SK-N-MC (cell line): ENCODE measurements at places on chromosomes 16 and 17.

GRCh38 chr16:24839347-24839972, 6.3 kb upstream of the SLC5A11 start:
- DNase-seq: no peak

DNA sequence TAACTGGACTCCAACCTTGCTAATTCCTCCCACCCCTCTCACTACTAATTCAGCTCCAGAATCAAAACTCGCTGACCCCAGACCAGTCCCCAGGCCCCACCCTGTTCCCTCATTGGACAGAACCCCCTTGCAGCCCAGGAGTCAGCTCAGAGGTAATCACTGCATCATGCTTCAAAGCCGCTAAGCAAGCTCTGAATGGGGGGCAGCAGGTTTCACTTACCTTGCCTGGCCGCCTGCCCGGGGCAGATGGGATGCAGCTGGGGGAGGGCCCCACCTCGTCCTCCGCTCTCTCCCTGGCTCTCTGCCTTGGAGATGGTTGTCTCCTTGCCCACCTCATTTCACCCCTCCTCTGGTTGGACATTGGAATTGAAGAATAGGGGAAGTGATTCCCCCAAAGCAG, 4.8 kb upstream of the NGFR start:
- no peak for DNase-seq

- no peak for DNase-seq
Observed at GRCh38 chr16:86597880-86598606, 19.7 kb downstream of the FOXL1 start.

- no peak for DNase-seq
Observed at GRCh38 chr17:69819316-69820087, 255.5 kb upstream of the KCNJ16 start.

DNA sequence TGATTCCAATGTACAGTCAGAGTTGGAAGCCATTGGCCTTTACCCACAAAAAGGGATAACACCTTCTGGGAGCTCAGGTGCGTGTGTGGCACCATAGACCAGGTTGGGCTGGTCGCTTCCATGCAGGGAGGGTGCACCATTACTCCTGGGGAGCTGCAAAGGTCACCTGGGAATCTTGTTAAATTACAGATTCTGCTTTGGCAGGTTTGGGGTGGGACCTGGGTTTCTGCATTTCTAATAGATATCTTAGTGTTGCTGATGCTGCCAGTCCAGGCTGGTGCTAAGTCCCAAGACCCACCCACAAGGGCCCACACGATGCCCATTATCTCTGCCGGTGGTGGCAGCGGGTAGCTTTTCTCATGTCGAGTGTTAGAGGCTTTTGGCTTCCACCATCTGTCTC, 148.3 kb upstream of the CACNG5 start:
- no peak for DNase-seq

DNA sequence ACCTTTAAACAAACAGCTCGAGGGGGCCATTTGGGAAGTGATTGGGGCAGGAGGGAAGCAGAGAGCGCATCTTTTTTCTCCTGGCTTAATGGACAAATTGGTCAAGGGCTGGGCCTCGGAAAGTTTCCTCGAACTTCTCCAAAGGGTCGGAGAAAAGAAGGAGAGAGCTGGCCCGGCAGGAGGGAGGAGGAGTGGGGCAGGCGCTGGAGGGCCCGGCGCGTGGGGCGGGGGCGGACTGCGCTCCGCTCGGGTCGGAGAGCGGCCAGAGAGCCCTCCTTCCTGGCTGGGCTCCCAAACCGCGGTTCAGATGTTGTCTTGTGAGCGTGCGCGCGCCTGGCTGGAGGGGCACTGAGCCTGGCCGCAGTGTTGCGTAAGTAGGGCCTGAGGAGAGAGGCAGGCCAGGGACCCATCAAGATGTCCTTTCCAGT, 1.2 kb downstream of the MMP2 start:
- DNase-seq: no peak

- no peak for DNase-seq
Observed at GRCh38 chr16:50067290-50067853, 1.6 kb downstream of the HEATR3 start.

- DNase-seq: no peak
Observed at GRCh38 chr17:9702914-9703780, 57.8 kb downstream of the USP43 start.

DNA sequence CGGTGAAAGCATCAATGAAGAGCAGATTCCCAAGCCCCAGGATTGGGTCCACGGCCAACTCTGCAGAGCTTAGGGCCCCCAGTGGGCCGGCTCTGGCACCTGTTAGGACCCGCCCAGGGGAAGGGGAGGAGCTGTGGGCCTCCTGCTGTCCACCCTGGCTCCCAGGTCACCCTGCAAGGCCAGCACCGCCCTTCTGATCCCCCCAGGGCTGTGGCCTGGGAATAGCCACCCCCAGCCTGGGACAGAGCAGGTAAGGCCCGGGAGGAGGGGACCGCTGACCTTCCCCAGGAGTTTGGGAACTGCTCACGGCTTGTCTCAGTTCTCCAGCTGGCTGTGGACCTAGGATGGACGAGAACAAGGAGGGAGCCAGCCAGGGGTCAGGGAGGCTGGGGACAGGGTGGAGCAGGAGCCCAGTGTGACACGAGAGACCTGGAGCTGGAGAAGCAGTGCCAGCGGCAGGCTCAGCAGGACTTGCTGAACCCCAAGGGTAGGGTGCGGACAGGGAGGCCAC, 39.3 kb upstream of the SLC38A10 start:
- no peak for DNase-seq

DNA sequence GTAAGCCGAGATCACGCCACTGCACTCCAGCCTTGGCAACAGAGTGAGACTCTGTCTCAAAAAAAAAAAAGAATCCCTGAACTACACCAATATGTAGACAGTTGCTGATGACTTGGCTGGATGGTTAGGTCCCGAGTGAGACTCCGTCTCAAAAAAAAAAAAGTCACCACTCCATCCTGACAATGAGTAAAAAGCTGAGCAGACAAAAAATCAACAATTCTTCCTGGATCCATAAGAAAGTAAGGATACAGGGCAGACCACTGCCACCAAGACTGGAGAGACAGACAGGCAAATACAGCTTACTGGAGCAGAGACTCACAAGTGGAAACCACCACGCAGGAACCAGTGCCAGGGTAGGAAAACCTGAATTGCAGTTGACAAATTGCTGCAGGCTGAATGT, 67.1 kb upstream of the ERCC4 start:
- DNase-seq: peak; percentile 47

DNA sequence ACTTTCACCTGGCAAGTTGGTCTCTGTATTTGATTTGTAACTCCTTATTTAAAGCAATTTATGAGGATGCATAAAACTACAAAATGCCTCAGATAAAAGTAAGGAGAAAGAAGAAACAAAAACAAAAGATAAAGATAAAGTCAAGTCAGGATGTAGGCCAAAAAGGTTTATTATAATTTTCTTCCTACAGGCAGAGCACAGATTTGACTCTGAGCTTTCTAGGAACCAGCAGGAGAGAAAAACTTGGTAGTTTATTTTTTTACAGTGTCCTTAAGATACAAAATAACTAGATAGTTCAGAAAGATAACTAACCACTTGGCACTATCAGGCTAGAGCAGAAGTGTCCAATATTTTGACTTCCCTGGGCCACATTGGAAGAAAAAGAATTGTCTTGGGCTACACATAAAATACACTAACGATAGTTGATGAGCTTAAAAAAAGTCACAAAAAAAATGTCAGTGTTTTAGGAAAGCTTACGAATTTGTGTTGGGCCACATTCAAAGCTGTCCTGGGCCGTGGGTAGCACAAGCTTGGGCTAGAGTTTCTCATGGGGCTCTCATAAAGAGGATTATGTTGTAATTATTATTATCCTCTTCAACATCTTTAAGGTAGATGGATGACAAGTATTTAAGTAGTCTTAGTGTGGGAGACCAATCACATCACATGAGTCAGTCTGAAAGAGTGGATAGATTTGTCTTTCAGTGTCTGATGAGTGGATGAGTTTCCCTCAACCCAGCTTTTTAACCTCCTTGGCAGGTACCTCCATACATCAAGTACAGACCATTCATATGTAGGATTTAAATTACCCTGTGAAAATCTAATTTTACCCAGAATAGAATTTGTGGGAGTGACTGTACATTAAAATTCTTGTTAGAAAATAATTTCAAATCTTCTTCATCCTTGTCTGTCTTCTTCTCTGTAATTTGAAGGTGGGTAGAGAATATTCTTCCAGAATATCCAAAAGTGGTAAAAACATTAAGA, 17.0 kb downstream of the PAFAH1B1 start:
- DNase-seq: no peak

GRCh38 chr17:72222661-72223380, 102.0 kb downstream of the SOX9 start:
- DNase-seq: no peak

DNA sequence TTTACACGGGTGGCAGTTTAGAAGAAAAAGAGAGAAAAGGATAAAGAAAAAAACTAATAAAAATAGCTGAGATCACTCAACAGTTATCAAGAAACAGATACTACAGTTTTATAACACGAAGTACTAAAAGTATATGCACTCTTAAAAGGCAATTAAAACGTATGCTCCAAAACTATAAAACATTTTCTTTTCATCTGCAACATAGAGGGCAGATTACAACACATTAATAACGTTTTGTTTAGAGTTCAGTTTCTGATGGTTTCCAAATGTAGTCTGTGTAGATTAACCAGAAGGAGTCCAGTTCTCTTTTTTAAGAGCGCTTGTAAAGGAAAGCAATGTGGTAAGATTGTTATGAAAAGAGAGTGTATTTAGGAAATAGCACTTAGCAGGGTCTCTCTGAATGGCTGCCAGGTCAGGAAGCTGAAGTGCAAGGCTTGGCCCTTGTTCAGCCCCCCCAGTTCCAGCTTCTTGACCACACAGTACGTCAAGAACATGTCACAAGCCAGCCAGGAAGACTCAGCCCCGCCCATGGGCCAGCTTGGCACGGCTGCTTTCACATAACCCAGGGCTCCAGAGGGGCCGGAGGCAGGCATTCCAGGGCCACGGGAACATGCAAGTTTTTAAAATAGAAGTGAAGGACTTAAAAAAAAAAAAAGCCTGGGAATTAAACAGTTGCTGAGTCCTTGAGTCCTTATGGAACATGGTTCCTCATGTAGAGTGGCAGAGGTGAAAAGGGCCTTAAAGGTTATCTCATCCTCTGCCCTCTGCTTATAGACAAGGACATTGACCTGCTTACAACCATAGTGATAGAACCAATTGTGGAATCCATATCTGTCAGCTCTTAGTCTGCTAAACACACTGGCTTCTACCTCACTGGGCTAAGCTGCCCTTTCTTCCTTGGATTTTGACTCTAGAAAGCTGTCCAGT, 147.4 kb upstream of the TBX2 start:
- no peak for DNase-seq

DNA sequence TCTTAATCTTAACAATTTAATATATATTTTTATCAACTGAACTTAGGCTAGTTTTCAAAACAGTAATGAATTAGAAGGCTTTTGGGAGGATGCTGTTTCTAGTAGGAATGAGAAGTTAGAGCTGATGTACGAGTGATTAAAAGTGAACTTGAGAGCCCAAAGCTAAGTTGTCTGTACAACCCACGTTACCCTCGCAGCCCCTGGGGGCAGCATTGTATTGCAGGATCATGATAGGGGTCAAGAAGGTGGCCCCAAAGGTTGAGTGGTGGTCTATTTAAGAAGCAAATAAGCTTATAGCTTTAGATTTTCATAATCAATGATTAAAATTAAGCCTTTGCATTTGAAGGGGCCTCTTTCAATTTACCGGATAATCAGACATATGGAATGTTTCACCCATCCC, 33.7 kb upstream of the ALDH3A2 start:
- DNase-seq: no peak

DNA sequence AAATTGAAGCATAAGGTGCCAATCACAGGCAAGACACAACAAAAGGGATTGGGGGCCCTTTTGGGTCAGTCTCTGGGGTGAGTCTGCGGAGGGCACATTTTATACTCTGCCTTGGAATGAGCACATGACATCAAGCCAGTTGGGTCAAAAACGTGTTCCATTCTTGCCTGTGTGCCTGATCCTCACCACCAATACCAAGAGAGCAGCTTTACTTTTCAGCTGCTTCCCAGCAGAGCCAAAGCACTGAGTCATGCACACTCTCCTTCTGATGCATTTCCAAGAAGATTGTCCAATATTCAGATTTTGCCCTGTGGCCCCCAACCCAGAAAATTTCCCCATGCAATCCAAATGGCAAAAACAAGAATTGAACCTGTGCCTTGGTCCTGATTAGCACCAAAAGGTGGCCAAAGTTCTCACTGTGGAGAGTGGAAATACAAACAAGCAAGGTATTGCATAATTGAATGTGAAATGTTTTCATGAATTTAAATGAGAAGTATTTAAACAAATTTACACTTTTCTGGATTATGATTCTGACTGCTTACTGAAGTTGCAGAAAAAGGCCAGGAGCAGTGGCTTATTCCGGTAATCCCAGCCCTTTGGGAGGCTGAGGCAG, 217.8 kb upstream of the SOX9 start:
- no peak for DNase-seq

DNA sequence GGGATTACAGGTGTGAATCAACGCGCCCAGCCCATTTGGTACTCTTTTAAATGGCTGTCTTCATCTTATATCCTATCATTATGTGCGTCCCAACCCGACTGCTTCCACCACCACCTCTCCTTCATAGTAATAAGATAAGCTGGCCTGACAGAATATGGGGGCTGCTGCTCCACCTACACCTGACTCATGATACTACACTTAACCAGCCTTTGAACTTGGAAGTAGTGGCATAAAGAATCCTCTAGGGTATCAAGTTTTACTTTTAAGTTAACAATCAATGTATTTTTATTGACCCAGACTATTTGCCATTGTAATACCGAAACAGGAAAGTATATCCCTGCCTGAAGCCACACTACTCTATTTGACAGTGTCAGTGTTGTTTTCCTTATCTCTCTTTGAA, 18.8 kb downstream of the PDZD9 start:
- DNase-seq: no peak

GRCh38 chr16:52552643-52553042, 5.7 kb upstream of the TOX3 start:
- no peak for DNase-seq

DNA sequence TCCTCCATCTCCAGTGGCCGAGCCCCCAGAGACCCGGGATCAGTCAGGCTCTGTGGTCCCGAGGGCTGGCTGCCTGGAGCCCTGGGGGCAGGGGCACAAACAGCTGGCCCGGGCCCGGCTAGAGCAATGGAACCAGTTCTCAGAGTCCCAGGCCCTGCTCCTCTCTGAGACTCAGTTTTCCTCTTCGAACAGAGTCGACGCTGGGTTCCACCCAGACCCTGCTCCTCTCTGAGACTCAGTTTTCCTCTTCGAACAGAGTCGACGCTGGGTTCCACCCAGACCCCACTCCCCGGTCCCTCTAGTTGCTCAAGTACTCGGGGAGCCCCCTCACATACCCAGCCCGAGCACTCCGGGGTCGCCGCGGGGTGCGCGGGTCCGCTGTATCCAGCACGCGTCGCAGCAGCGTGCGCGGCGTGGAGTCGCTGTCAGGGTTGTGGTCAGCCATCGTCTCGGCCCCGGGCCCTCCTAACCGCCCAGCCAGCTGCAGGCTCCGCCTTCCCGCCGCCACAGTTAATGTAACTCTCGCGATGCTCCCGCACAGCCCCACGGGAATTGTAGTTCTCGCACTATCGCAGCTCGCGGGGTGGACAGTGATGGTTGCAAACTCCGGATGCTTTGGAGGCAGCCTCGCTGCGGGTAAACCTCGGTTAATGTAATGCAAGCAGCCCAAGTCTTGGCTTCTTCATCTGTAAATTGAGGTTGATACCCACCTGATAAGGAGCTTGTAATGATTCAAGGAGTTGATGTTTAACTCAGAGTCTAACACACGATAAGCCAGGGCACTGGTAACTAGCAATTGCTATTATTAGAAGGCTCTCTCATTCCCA, 8.5 kb upstream of the THAP11 start:
- DNase-seq: no peak

GRCh38 chr17:11948789-11949188, 48.5 kb downstream of the ZNF18 start:
- no peak for DNase-seq

GRCh38 chr17:80871341-80871740, 120.3 kb upstream of the CHMP6 start:
- no peak for DNase-seq
